ENCODE measurements at places on chromosomes 1 and 21. TPM values are rescaled to one million over a fixed set of nuclear protein-coding genes. Genes with fewer than 3 reads are reported as not detected.

The PTGFR gene
- 1.8 TPM for total RNA-seq

The NPPB gene
- not detected for total RNA-seq

The LMX1A gene
- not detected for total RNA-seq

The ANKRD35 gene
- total RNA-seq = 1.5 TPM

The AQP10 gene
- total RNA-seq = 1.0 TPM

The GBP6 gene
- 3.8 TPM for total RNA-seq

The TRIM67 gene
- not detected for total RNA-seq

The CR1L gene
- total RNA-seq = not detected
